ENCODE measurements at places on chromosomes 7 and 10.

GRCh38 chr10:71077796-71078453 lies 134.4 kb upstream of the UNC5B start:
- H3K27ac ChIP-seq = no peak overlapping the region
- H3K36me3 ChIP-seq = no peaks in the 10 kb centered on the region
- no peak for DNase-seq
- H3K27me3 ChIP-seq = no peaks in the 10 kb centered on the region

DNA sequence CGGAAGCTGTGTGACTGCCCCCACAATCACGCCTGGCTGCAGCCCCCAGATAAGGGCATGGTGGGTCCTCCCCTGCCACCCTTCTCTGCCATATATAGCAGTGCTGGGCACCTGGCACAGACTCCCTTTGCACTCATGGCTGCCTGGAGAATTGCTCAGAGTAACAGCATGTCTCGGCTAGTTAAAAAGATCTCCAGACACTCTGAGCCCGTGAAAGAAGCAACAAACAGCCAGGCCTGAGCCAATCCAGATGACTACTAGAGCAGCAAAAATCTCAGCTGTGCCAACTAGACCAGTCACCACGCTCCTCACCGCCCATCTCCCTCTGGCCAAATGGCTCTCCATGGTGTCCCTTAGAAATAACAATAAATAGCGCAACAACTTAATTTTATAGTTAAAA lies 71.3 kb downstream of the PARD3 start:
- peaks cover 3% of the 10 kb centered on the region for H3K4me1 ChIP-seq
- no peak for DNase-seq
- H3K36me3 ChIP-seq = no peaks in the 10 kb centered on the region
- no peaks in the 10 kb centered on the region for H3K27me3 ChIP-seq
- no peak overlapping the region for H3K27ac ChIP-seq
- no peak overlapping the region for H3K4me3 ChIP-seq

DNA sequence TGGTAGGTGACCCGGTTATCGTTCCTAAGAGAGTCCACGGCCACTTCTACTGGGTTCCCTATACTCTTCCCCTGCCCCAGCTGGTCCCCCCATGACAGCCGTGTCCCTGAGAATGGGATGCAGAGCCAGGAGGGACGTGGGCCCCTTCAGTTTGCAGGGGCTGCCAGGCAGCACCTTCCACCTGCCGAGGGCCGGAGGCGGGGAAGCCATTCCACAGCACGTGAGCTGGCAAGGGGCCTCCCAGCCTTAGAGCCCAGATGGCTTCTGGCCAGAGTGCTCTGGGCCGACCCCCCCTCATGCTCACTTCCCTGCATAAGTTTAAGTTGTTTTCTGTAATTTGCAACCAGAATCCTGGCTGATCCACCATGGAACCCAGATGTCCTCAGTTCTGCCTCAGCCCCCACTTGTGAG lies 39.0 kb downstream of the DIP2C start:
- no peaks in the 10 kb centered on the region for H3K27me3 ChIP-seq
- H3K36me3 ChIP-seq = no peaks in the 10 kb centered on the region
- no peak overlapping the region for H3K4me3 ChIP-seq

DNA sequence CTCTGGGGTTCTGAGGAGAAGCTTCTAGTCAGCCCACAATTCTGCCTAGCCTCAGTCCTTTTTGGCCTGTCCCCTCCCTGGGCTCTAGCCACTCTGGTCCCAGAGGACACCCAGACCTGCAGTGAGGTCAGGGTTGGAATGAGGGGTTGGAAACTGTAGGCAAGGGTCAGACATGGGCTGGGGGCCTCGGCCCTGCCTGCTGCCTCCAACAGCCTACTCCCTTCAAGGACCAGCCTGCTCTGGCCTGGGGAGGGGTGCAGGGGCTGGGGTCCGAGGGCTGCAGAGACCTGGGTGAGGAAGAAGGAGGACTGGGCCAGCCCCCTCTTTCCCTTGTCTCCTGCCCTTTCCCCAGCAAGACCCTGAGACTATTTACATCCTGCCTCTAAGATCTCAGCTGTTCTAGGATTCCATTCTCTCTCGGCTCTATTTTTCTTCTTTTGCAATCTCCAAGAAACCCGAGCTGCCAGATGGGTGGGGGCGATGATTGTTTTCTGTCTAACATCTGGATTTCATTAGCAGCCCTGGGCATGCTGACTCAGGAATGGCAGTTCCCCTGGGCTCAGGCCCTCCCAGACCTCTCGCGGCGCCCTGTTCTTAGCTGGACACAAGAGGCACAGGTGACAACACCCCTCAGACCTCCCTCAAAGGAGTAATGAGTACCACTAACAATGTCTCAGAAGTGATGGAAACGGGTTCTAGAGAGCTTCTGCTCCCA lies 23.1 kb downstream of the ZCCHC24 start:
- DNase-seq = no peak
- H3K36me3 ChIP-seq = no peaks in the 10 kb centered on the region
- no peak overlapping the region for H3K4me3 ChIP-seq
- H3K4me1 ChIP-seq = peaks cover 3% of the 10 kb centered on the region

GRCh38 chr7:17194656-17195055 lies 103.8 kb upstream of the AHR start:
- no peaks in the 10 kb centered on the region for H3K36me3 ChIP-seq
- DNase-seq = no peak
- no peak overlapping the region for H3K4me3 ChIP-seq
- H3K27me3 ChIP-seq = no peaks in the 10 kb centered on the region
- H3K4me1 ChIP-seq = no peaks in the 10 kb centered on the region
- H3K27ac ChIP-seq = no peak overlapping the region

DNA sequence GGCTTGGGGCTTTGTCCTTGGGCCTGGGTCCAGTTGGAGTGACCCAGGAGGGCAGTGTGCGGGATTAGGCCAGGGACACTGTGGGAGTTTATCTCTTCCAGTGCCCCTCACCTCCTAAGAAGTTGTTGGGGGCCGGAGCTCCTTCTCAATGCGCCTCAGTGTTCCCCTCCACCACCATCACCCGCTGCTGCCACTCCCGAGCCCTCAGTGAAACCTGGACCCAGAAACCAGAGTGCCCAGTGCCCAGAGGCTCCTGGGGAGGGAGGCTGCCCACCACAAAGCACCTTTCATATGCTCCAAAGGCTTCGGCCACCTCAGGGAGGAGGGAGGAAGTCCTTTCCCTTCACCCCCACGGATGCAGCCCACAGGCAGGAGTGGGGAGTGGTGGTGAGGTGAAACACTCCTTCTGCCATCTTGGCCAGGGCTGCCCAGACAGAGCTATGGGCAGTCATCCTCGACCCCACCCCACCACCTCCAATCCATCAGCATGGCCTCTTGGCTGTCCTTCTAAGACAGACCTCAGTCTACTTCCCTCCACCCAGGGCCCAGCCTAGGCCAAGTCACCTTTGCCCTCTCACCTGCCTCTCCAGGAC lies 99.0 kb downstream of the SH3PXD2A start:
- no peak for DNase-seq
- H3K27ac ChIP-seq = no peak overlapping the region
- peaks cover 7% of the 10 kb centered on the region for H3K4me1 ChIP-seq
- H3K4me3 ChIP-seq = no peak overlapping the region
- no peaks in the 10 kb centered on the region for H3K27me3 ChIP-seq
